ENCODE measurements at places on chromosomes 4 and X. TPM values are rescaled to one million over a fixed set of nuclear protein-coding genes. Genes with fewer than 3 reads are reported as not detected.

DNA sequence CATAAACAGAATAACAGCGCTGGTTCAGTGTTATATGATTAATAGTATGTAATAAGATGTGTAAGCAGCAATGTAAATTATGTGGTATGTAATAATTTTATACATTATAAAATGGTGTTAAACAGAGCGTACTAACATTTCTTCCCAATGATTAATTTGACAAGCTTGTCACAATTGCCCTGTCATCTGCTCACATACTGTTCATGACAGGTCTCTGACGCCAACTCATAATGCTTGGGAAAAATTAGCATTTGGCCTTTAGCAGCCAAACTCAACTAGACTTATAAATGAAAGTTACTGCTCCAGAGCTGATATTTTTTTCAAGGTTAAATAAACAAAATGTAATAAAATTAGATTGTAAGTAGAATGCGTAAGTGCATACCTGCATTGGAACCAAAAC is 246.8 kb downstream of the TRAM1L1 start:
- no peak for DNase-seq

DNA sequence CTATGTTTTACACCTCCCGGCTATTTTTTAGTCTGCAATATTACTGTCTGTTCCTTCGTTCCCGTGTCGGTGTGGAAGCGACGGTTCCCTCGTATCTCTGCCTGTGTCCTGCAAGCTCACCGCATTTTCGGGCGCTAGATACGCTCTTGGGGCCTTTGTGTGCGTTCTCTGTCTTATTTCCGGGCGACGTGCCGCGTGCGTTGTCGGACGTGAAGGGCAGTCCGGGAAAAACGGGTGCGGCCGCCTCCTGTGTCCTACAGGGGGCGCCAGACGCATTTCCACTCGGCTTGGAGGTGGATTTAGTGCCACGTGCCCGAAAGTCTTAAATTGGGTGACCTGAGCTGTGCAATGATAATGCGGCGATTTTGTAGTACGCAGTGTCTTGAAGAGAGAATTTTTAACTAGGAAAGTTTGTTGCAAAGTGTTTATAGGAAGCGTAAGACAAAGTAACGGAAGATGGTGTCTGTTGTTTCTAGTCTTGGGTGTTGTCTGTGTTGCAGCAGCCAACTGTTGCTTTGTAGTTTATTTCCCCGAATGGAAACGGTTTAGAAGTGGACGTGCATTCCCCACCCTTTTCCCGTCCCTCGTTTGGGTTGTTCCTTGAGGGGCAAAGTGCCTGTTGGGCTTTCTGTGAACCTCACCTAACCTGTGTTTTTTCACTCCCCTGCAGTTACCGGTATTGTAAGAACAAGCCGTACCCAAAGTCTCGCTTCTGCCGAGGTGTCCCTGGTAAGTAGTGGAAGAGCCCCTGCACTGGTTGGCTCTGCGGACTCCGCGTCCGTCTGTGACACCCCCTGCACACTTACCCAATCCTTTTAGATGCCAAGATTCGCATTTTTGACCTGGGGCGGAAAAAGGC is 720 bp downstream of the RPL10 start:
- DNase-seq, result peak; percentile 90

- no peak for DNase-seq
Measured at GRCh38 chr4:79682161-79682560, 274.1 kb upstream of the GK2 start.

The RTL9 gene
- not detected for total RNA-seq

DNA sequence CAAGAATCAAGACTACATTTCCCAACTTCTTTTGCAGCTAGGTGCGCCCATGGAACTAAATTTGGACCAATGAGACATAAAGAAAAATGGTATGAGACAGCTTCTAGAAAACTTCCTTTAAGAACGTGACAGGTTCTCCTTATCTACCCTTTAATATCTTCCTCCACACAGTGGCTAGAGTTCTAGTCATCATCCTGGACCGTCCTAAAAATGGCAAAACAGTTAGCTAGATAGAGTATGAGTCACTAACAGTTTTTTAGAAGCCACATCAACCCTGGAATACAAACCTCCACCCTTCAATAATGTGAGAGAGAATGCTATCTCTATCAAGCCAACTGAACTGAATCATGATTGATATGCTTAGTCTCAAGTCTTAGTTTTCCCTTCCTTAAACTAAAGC is 267.9 kb upstream of the SLC7A11 start:
- DNase-seq, result no peak

The OPRPN gene
- total RNA-seq, result not detected

The POF1B gene
- 46.8 TPM for total RNA-seq

The NEK1 gene
- 19.3 TPM for total RNA-seq

The EBP gene
- 60.0 TPM for total RNA-seq

DNA sequence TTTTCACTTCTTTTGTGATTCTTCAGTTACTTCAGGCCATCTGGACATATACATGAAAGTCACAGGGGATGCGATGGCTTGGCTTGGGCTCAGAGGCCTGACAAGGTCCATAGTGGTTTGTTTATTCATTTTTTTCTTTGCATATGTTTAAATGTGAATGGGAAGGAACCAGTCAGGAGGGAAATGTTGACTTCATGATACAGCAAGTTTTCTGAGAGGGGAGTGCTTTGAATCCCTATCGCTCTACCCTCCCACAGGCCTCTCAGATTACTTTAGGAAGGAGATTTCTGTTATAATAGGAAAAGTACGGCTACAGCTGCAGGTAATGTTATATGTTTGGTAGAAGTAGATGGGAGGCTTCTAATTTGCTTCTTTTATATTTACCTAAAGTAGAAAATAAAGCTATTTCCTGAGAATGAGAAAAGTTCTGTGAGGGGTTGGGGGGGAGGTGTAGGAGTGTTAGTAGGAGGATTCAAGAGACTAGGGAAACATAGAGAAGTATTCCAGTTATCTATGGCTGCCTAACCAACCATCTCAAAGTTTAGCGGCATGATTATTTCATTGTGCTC is 322.9 kb downstream of the RAPGEF2 start:
- no peak for DNase-seq

DNA sequence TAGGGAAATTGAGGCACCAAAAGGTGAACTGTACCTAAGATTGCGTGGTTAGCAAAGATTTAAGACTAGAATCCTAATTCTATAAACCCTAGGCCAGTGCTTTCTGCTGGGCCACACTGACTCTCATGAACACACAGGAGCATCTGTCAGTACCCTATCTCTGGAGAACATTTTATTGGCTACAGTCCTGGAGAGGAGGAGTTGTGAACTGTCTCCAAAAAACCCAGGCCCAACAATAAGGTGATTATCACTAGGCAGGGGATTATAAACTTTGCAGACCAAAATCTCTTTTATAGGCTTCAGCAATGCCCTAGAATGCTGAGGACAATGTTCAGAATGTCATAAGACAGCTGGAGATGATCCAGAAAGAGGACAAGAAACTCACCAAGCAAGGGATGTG is 24.1 kb downstream of the OPHN1 start:
- no peak for DNase-seq

The NPY5R gene
- 0.99 TPM for total RNA-seq

DNA sequence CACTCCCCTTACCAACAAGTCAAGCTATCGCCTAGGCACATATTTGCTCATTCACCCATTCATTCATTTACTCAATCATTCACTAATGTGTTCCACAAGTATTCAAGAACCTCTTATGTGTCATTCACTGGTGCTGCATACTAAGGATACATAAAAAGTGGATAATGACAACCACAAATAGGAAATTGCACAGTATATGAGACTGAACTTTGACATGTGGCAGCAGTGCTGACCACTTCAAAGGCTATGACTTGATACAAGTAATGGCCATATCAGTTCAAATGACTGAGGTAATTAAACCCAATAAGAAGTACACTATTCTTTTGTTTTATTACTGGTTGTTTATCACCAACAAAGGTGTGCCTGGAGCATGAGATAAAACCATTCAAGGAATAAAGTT is 282.5 kb downstream of the KLHL13 start:
- DNase-seq, result no peak

DNA sequence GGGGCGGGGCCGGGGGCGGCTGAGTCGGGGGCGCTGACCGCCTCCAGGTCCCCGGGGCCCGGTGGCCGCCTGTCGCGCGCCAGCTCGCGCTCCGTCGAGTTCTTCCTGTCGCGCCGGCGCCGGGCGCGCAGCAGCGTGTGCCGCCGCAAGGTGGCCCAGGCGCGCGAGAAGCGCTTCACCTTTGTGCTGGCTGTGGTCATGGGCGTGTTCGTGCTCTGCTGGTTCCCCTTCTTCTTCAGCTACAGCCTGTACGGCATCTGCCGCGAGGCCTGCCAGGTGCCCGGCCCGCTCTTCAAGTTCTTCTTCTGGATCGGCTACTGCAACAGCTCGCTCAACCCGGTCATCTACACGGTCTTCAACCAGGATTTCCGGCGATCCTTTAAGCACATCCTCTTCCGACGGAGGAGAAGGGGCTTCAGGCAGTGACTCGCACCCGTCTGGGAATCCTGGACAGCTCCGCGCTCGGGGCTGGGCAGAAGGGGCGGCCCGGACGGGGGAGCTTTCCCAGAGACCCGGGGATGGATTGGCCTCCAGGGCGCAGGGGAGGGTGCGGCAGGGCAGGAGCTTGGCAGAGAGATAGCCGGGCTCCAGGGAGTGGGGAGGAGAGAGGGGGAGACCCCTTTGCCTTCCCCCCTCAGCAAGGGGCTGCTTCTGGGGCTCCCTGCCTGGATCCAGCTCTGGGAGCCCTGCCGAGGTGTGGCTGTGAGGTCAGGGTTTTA is 1.5 kb downstream of the ADRA2C start:
- peak; percentile 73 for DNase-seq

The GDPD2 gene
- total RNA-seq, result 1.5 TPM

DNA sequence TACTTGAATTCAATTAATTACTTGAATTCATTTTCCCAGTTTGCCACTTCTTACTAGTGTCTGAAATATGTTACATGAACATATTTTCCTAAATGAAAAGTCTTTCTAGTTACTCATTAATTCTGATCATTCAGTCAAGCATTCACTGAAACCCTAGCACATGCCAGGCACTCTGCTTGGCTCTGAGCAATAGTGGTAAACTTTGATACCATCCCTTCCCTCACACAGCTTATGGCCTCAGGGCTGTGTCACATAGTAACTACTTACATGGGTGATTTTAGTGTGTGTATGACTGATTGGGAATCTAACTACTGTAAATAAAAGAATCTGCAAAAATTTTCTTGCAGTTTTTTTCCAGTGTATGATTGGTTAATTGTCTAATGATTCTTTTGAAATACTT is 32.7 kb downstream of the METAP1 start:
- no peak for DNase-seq

DNA sequence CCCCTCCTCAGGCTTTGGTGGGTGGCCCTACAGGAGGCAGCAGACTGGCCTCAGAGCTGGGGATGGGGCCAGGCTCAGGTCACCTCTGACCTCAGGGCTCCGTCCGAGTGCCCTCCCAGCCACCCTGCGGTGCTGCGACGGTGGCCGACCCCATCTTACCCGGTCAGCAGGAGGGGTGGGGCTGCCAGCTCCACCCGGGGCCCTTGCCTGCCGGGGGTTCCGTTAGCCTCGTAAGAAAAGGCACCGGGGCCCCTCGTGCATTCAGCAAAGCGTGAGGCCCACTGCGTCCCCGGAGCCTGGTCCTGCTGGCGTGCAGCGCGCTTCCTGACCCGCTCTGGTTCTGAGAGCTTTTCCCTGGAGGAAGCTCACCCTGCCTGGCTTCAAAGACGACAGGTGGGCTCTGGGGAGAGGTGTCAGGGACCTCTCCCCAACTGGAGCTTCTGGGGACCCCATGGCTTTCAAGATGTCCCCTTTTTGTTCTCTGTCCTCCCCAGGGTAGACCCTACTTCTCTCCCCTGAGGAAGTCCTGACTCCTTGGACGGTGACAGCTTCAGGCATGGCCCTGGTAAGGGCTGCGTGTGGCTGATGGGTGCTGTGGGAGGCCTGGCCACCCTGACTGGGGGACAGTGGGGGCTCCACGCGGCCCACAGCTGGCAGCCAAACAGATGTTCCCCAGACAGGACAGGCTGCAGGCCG is 15.9 kb downstream of the FGFRL1 start:
- no peak for DNase-seq

The HPGDS gene
- total RNA-seq, result 4.4 TPM

DNA sequence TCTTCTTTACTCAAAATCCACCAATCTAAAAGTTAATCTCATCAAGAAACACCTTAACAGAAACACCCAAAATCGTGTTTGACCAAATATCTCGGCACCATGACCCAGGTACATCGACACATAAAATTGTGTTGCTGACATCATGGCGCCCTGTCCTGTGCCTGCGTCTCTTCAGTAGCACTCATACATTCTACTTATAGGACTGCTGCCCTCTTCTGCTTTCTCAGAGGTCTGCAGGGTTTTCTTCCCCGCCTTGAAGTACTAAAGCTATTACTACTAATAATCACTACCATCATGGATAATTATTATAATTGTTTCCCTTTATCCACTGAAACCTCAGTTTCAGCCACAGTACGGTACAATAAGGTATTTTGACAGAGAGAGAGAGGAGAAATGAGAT is 1403.1 kb upstream of the TENM3 start:
- DNase-seq, result no peak

- no peak for DNase-seq
Measured at GRCh38 chr4:156673483-156673882, 298.1 kb downstream of the PDGFC start.

- DNase-seq, result no peak
Measured at GRCh38 chrX:5857232-5857631, 371.4 kb downstream of the NLGN4X start.

GRCh38 chr4:24989327-24989726 is 41.4 kb downstream of the LGI2 start:
- DNase-seq, result no peak

DNA sequence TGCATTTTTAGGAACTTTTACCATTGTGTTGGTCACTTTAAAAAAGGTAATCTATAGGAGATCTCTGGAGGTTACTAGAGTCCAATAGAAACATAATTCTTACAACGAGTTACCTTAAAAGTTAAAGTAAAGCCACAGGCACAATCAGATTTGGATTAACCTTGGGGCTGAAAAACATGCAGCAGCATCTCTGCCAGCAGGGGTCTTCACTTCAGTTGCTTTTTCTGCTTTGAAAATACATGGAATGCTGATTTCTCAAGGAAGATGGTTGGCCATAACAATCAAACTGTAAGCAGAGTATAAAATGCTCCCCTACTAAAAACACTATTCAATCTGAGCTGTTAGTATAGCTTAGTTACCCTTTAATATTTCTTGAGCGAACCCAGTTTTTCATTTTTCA is 1072.3 kb upstream of the PCDH10 start:
- DNase-seq, result no peak

DNA sequence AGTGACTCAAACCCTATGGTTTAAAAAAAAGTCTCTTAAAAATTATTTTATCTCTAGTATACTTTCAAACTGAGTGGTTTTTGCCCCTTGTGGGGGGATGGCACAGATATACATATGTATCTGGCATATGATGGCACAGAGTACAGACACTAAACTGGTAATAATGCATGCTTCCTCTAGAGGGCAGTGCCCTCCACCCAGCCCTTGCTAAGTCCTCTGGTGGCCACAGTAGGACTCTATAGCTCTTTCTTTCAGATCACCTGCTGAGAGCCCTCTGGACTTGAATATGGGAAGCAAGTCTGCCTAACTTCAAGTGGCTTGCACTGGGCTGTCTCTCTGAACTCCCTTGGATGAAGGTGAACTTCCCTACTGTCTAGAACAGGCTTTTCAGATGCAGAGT is 66.3 kb downstream of the TSPAN7 start:
- no peak for DNase-seq

The KLKB1 gene
- total RNA-seq, result 1.2 TPM

- no peak for DNase-seq
Measured at GRCh38 chrX:23813808-23814207, 30.8 kb downstream of the SAT1 start.

GRCh38 chr4:168574581-168575295 is 77.9 kb downstream of the PALLD start:
- DNase-seq, result no peak

Measured in ureter (tissue), 1 donor.